ENCODE measurements at places on chromosomes 2 and 18.

DNA sequence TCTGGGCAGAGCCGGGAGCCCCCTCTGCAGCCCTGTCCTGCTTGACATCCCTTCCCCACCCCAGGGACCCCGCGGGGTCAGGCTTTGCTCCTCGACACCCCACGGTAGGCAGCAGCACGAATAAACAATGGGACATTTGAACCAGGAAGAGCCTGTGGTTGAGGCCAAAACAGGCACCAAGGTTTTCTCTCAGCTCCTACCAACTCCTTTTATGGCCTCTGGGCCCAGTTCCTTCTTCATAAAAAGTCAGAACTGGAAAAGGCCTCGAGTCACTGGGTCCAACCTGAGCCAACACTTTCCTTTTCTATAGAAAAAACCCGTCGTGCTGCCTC, 20.6 kb downstream of the TEX44 start:
- DNase-seq: peak; percentile 86

DNA sequence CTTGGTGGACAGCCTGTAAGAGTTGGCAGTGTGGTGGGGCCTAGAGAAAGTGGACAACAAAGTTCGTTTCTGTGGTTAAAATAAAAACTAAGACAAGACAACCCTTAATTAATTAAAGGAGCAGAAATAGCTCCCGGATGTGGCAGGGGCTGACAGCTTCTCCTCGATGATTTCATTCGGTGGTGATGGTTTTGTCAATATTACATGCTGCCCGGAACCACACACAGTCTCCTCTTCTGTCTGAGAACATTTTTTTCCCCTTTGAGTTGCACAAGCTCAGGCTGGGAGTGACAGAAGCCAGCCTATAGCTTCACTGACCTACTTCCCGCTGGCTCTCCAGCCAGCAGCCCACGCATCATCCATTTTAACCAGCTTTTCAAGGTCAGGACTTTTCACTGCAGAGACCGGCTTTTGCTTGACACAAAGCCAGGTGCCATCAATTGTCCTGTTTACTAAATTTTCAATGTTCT, 378.8 kb downstream of the SLC4A3 start:
- peak; percentile 1 for DNase-seq

DNA sequence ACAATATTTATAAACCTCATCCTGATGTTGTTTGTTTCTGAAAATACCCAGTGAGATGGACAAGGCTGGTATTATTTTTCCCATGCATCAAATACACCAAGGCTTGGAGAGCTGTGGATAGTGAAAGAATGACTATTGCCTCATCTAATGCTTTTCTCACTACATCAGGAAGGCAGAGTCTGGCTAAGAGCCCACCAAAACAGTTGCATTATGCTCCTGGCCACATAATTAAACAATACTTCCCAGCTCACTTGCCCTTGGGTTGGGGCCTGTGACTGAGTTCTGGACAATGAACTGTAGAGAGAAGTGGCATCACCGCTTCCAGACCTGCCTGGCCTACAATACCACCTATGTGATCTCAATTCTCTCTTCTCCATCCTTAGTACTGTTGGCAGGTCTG, 46.4 kb upstream of the REEP1 start:
- DNase-seq: no peak

DNA sequence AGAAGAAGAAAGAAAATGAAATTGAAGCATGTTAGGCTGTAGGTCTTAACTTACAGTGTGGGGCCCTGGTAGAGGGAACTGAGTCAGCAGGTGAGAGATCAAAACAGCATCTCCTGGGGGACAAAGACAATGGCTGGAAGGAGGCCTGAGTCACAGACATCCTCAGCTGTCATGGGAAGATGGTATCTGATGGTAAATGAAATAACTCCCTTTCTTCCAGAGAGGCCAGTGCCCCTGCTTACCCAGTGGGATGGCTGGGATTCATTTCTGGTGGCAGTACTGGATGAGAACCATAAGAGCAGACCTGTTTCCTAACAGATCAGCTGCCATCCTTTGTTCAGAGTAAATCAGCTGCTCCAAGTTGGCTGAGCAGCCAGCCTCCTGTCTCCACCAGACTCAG, 251.3 kb upstream of the EPAS1 start:
- DNase-seq: no peak
